Non-pigmented ciliary epithelial cell (primary cell): ENCODE measurements at places on chromosomes 12 and 14.

DNA sequence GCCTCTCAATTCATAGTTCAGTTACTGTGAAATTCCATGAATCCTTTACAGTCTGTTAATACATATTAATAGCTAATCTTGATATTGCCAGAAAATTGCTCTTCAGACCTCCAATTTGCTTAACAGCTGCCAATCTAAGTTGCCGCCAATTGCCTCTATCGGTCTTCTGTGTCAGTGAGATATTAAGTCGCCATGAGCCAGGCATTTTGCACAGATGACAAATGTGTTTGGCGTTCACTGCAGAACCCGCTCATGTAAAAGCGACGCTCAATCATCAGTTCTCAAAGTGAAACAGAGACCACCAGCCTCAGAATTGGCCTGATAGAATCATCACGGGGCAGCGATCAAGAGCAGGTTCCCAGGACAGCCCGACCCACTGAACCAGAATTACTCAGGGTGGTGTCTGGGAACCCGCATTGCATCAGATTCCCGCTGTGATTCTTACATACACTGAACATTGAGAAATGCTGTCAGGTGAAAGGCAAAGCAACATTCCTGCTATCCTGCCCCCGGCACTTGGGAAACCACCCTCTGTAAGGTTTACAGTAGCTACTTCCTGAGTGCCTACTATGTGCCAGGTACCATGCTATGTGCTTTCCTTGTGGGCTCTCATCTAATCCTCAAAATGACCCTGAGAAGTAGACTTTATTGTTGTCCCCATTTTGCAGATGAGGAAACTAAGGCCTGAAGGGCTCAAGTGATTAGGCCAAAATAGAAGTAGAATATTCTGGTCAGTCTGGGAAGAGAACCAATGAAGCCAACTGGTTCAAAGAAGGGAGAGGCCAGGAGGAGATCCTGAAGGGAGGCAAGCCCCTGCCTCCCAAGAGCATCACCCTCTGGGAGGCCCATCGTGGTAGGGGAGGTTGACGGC lies 216.4 kb downstream of the SLC41A2 start:
- no peak for DNase-seq

DNA sequence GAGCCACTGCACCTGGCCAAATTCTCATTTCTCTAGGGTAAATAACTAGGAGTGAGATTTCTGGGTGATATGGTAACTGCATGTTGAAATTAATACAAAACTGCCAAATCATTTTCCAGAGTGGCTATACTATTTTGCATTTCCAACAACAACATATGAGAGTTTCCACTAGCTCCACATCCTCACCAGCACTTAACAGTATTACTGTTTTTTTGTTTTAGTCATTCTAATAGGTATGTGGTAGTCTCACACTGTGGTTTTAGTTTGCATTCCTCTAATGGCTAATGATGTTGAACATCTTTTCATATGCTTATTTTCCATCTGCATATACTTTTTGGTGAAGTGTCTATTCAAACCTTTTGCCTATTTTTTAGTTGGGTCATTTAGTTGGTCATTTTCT lies 5.8 kb upstream of the ZFP36L1 start:
- DNase-seq = no peak

GRCh38 chr14:21802441-21802840 lies 128.8 kb upstream of the OR4E1 start:
- DNase-seq = no peak

- DNase-seq = no peak
Observed at GRCh38 chr14:105531088-105531893, 4.9 kb downstream of the TMEM121 start.

DNA sequence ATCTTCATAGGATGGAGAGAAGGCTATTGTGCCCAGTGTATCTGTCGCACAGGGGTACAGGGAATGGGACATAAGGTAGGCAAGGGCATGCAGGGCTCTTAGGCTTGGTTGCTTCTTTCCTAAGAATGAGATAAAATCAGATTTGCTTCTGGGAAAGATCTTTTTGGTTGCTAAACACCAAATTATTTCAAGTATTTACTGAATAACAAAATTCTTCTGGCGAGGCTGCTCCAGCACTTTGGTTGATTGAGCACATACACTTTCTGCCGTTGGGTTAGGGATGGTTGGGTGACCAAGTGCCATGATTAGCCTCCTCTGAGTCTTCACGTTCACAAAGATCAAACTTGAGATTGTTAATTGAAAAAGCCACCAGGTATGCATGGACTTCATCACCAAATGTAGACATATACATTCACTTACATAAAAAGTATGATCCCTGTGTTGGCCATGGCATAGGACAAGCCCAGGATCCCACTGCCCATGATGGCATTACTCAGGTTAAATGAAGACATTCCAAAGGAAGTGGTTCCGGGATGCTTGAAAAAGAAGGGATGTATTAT lies 38.2 kb downstream of the SLC38A4 start:
- DNase-seq = no peak

GRCh38 chr12:132604151-132604618 lies 6.2 kb downstream of the LRCOL1 start:
- no peak for DNase-seq

- no peak for DNase-seq
Observed at GRCh38 chr12:8628731-8629130, 16.1 kb upstream of the AICDA start.

DNA sequence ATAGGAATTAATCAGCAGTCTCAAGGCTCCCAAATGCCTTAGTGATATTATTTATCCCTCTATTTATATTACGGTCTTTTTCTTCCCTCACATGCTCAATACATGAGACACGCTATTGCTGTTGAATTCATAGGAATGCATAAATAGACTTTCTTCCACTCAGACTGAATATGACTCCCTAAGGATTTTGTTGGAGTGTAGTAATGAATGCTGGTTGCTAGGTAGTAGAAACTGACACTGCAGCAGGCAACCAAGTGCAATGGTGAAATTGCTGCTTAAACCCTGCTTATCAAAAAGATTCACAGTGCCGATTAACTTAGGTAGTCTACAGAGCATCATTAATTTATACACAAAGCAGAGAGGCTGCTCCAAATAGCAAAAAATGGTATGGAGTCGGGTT lies 168.2 kb downstream of the KCNC2 start:
- DNase-seq = no peak

GRCh38 chr14:94381149-94382030 lies 7.0 kb downstream of the SERPINA1 start:
- no peak for DNase-seq

DNA sequence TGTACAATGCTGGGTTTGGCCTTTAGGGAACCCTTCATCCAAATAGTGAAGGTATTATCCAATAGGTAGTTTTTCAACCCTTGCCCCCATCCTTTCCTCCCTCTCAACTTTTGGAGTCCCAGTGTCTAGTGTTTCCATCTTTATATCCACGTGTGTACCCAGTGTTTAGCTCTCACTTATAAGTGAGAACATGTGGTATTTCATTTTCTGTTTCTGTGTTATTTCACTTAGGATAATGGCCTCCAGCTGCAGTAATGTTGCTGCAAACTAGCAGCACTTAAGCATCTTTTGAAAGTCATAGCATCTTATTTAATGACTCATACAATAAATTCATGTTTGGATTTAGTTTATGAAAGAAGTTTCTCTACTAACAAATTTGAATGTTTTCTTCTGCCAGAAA lies 442.5 kb downstream of the NELL2 start:
- no peak for DNase-seq

DNA sequence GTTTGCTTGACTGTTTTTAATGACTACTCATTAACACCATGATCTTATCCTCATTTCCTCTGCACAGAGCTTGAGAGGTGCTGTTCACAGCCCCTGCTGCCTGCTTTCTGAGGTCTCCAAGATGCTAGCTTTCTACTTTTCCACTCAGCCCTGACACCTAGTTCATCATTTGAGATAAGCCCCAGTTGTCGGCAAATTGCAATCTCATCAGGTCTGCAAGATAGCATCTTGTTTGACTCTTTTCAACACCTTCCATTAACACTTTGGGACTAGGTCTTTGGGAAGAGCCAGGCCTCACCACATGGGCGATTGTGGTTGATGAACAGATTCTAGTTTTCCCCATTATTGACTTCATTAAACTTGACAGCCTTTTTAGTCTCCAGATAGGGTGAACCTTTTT lies 904.8 kb downstream of the DIO2 start:
- no peak for DNase-seq

- DNase-seq = no peak
Observed at GRCh38 chr12:130162267-130162666, at the start of gene FZD10. FZD10 (plus strand) TSS chr12:130162464; CDS start chr12:130162943, 479 bp downstream.

GRCh38 chr12:27194644-27195043 lies 49.4 kb upstream of the STK38L start:
- DNase-seq = no peak

GRCh38 chr12:69024907-69025306 lies 91.9 kb upstream of the CPM start:
- DNase-seq = no peak

- no peak for DNase-seq
Observed at GRCh38 chr12:119055977-119056376, 74.6 kb downstream of the SRRM4 start.

DNA sequence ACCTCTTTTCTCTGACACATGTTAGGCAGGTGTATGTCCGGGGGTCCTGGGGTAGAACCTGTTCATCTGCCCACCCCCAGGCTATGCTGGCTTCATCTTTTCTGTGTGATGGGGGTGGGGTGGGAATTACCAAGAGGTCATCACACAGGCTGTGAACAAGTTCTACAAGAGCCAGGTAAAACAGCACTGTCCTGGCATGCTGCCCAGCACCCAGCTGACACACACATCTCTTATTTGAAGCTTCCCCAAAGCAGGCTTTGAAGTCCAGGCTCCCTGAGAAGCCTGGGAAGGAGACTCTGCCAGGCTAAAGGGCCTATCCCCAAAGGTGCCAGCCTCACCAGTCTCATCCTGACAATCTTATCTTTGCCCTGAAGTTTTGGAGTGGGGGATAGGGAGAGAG lies 141.1 kb downstream of the ALG10 start:
- no peak for DNase-seq

DNA sequence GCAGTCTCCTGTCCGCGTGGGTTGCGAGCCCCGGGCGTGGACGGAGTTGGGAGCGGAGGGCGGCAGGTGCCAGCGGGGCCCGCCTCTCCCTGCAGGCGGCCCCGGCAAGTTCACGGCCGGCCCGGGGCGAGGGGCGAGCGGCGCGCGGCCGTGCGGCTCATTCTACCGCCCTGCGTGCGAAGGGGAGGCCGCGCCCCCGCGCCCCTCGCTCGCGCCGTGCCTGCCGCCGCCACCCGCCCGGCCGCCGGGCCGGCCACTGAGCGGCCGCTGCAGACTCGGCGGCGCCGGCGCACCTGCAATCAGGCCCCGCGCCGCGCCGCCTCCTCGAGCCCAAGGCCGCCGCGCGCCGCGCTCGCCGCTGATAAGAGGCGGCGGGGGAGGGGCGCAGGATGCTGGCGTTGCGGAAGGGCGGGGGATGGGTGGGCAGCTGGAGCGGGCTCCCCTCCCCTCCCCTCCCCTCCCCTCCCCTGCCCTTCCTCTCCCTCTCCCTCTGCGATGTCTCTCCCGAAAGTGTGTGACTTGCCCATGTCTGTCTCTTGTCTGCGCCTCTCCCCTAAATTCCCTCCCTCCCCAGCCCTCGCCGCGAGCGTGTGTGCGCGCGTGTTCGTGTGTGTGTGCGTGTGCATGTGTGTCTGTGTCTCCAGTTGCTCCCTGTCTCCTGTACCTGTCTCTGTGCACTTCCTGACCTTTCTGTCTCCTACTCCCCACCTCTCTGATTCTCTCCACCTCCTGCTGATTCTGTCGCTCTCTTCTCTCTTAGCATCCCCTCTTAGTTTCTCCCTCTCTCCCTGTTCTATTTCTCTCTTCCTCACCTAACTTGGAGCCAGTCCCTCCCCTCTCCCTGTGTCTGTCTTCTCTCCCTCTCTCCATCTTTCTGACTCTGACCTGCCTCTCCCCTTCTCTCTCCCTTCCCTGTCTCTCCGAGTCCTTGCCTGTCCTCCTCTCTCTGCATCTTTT lies 768.1 kb upstream of the TBX3 start:
- DNase-seq = no peak

DNA sequence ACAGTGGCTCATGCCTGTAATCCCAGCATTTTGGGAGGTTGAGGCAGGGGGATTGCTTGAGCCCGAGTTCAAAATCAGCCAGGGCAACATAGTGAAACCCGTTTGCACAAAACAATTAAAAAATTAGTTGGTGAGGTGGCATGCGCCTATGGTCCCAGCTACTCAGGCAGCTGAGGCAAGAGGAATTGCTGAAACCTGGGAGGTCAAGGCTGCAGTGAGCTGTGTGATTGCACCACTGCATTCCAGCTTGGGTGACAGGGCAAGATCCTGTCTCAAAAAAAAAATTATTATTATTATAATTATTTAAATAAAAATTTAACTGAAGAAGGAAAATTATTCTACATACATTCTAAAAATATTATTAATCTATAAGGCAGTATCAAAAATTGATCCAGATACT lies 164.1 kb downstream of the ITPR2 start:
- DNase-seq = no peak

GRCh38 chr14:58813745-58814144 lies 176.0 kb downstream of the DACT1 start:
- no peak for DNase-seq

DNA sequence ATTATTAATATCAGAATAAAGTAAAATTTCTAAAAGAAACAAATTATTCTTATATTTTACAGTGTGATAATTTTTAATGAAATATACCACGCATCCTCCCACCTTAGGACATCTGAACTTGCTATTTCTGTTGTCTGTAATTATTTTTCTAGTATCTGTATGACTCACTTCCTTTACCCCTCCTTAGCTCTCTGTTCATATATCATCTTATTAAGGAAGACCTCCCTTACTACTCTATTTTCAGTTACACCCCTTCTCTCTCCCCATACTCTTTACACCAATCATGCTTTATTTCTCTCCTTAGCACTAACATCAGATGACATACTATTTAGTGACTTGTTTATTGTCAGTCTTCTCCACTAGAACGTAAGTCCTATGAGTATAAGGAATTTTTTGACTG lies 34.2 kb upstream of the C12orf50 start:
- DNase-seq = no peak

- no peak for DNase-seq
Observed at GRCh38 chr14:69763761-69764510, 3.0 kb upstream of the SRSF5 start.

- DNase-seq = no peak
Observed at GRCh38 chr12:71439613-71440344, at the start of gene LGR5. LGR5 (plus strand) TSS chr12:71439798; CDS start chr12:71440081, 283 bp downstream.

- no peak for DNase-seq
Observed at GRCh38 chr14:35247777-35248475, 44.3 kb upstream of the PSMA6 start.

DNA sequence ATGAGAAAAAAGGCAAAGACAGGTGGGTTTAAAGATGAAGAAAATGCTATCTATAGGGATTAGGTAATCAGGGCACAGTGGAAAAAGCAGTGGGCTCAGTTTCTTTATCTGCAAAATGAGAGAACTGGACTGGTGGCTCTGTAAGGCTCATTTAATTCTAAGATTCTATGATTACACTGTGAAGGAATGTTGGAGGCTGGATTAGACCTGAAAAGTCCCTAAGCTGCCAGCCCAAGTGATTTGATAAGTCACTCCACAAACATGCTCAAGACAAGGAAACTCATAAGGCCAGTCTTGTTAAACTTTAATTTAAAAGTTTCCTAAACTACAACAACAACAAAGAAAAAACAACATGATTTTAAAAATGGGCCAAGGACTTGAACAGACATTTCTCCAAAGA lies 75.1 kb downstream of the DCAF5 start:
- DNase-seq = no peak

GRCh38 chr12:62808166-62808879 lies 126.6 kb downstream of the PPM1H start:
- DNase-seq = no peak

- DNase-seq = no peak
Observed at GRCh38 chr14:99272899-99273765, 1.1 kb upstream of the BCL11B start.

- no peak for DNase-seq
Observed at GRCh38 chr12:67677166-67677565, 28.6 kb downstream of the DYRK2 start.

GRCh38 chr12:57934819-57935218 lies 6.5 kb upstream of the ATP23 start:
- DNase-seq = no peak
